ENCODE measurements at places on chromosomes 7 and 10.

- DNase-seq: no peak
These were observed 35.1 kb downstream of the UMAD1 start for GRCh38 chr7:7675686-7676085.

DNA sequence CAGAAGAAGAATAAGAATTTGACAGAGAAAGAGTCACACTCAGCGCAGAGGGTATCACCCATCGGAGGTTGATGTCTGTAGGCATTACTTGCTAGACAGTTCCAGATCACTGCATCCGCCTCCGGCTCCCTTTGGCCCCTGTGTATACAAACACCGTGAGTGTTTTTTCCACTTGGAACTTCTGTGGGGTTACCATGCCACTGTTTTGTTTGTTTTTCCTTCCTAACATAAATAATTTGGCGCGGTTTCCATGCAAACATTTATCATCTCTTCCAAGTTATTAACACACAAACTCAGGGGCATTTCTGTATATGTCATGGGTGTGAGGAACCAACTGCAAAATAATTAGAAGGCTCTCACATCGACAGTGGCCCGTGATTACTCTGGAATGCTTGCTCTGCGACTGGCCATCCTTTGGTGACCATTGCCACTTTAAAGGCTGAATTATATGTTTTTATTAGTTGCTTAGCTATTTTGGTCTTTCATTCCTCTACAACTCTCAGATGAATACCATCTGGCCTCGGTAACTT is 612.2 kb upstream of the MKI67 start:
- no peak for DNase-seq

DNA sequence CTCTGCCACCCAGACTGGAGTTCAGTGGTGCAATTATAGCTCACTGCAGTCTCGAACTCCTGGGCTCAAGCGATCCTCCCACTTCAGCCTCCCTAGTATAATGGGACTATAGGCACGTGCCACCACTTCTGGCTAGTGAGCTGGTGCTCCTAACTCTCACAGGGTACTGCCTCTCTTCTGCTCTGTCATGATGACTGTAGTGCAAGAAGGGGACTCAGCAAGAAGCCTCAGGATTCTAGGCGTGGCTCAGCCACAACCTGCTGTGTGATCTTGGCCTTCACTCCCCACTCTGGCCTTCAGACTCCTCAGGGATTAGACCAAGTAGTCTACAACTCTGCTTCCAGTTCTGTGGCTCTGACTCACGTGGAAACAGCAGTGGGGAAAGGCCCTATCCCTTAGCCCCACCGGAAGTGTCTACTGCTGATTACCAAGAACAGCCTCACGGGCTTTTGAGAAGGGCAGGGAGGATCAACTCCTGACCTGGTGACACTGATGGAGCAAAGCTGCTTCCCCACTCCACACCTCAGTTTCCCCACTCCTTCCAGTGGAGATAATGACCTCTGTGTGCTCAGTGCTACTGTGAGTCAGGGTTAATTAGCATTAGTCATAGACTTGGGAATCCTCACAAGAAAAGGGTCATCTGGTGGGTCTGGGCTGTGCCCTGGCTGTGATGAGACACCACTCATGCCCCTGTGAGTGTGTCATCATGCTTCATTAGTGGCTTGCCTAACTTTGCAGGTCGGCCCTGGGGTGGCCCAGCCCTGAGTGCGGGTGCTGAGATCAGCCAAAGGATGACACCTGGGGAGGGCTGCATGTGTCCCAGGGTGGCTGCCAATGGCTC is 41.1 kb downstream of the ZC3HC1 start:
- peak; percentile 5 for DNase-seq

DNA sequence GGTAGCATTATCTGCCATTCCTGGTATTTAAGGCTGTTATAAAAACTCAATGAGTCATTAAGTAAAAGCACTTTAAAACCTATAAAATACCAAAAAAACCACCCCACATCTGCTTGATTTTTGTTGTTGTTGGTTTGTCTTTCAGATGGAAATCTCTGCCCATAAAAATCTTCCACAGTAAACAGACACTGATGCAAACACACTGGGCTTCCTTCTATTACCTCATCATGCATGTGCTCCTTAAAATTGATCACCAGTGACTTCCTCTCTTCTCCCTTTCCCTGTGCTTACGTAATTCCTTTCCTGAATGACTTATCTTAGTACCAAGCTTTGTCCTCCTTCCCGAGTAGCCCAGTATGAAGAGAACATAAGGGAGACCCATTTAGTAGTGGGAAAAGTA is 167.2 kb downstream of the EVX1 start:
- no peak for DNase-seq

DNA sequence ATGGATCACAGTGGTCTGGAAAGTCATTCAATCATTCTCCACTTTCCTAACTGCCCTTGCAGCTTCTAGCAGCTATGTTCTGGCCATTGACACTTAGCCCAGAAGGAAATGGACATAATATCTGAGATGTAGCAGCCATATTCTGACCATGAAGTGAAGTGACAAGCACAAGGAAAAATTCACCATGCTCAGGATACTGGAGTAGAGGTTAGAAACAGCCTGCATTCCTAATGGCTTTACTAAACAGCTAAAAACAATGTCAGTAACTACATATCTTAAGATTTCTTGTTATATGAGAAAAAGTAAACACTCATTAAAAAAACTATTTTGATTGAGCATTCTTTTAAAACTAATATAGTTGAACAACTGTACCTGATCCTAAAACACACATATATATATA is 443.8 kb downstream of the MAGI2 start:
- DNase-seq: no peak

- DNase-seq: no peak
These were observed 74.3 kb downstream of the GRK5 start for GRCh38 chr10:119281581-119282071.

DNA sequence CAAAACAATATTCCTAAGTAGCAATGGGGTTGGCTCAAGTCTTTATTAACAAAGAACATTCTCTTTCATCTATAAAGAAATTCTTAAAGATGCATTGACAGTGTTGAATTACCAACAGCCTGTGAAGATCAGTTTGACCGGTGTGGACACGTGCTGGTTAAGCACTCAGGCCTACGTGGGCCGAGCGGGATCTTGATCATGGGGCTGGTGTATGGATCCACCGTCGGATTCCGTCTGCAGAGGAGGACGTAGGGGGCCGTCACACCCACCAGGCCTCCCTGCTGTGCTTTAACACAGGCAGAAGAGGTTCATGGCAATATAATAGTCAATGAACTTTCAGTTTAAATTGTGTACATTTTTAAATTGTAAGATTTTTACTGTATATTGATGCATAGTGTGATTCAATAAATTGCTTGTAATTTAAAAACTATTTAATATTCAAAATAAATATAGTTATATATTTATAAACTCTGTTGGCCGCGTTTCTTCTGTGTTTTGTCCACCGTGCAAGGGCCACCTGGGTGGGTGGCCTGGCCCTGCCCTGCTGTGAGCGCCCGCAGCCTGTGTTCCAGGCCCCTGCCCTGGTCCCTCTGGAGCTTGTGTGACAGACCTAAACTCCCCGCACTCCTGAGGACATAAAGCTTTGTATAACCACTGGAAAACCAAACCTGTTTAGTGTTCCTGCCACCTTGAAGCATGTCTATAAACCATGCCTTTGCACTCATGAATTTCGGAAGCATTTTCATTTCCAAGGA is 1.9 kb upstream of the BHLHA15 start:
- no peak for DNase-seq

DNA sequence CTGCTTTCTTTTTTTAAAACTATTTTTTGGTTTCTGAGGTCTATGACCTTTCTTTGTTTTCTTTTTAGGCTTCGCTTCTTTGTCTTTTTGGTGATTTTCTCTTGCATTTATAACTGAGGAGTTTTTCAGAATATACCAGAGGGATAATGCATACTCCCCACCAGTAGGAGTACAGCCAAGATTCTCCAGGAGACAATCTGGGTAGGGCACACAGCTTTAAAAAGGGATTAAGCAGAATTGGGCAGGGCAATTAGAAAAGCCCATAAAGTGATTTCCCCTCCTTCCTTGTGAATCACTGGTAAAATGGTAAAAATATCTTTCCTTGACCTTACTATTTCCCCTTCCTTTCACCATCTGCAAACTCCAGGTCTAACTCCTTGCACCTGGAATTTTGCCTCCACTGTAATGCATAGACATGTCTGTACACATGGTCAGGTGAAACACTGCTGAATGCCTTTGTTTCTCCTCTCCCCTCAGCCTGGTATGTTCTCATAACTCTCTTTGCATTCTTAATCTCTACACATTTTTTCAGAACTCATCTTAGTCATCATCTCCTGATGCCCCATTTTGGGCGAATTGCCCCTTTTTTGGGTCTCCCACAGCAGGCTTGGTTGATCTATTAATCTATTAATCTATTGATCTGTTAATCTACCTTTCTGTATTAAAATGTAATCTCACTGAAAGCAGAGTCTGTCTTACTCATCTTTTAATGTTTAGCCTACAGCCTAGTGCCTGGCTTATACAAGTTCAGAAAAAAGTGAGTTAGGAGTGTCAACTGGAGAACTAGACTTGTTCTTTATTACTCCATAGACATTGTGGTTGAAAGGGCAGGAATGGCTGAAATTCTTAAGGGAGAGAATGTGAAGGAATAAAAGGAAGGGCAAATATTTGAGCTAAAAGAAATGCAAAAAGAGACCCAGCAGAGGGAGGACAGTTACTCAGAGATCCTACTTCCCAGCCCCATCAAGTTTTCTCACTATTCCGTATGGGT is 64.6 kb downstream of the MDFIC start:
- DNase-seq: no peak
